ENCODE measurements at places on chromosomes 3 and 15.

DNA sequence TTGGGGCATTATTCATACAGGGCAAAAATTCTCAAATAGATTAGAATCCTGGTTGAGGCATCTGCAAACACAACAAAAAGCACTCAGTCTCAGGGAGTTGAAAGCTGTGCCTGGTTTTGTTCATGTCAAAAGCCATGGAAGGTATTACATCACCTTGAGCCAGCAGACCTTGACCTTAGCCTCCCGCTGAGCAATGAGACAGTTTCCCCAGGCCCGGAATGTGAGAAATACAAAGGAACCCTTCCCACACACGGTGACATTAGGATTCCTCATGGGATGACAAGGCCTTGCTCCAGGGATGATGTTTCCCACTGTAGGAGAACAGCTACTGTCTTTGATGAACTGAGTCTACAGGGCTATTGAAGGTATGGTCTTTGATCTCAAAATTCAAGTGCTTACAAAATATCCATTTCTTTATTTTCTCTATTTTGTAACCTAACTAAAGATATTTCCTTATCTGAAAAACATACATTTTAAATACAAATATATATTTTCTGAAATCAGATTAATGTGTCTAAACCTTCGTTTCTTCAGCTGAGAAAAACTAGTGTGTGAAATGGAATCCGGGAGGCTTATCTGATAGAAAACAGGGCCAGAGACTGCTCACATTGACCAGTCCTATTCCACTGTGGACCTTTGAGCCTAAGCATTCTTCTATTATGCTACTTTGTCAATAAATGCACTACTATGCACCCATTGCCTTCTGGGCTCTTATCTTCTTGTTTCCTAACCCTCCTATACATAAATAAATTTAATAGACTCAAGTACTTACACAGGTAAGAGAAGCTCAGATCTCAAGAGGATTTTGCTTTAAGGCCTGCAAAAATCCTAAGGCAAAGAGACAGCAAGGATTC is 298.2 kb downstream of the KBTBD8 start:
- no peak for DNase-seq

DNA sequence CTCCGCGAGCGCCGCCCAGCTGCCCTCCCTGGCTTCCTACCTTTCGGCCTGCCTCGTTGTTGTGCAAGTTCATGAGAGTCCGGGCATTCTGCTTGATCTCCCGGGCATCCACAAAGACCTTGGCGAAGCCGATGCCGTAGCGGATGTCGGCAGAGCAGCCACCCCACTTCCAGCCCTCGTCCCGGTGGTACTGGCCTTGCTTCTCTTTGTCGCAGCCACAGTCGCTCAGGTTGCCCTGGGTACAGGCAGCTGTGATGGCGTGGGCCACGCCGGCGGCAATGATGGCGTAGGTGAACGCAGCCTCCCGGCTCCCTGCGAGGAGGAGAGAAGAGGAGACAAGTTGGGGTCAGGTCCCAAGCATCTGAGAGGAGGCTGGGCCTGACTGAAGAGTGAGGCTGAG is 25.4 kb downstream of the WNT7A start:
- DNase-seq, result no peak

DNA sequence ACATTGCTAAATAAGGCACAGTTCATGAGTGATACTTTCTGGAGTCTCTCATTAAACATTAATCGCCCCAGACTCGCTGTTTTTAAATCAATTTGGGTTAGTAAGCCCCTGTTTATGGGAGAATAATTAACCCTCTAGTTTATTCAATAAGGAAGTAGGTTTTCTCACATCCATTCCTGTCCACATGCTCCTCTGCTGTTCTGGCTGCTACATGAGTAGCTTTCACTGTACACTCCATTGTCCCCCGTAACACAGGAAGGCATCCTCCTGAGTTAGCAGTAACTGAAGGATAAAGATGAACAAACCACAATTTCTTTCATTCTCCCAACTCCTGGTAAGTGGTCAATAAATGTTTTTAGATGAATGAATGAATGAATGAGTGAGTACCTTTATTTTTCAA is 378.5 kb downstream of the DIPK2A start:
- no peak for DNase-seq

DNA sequence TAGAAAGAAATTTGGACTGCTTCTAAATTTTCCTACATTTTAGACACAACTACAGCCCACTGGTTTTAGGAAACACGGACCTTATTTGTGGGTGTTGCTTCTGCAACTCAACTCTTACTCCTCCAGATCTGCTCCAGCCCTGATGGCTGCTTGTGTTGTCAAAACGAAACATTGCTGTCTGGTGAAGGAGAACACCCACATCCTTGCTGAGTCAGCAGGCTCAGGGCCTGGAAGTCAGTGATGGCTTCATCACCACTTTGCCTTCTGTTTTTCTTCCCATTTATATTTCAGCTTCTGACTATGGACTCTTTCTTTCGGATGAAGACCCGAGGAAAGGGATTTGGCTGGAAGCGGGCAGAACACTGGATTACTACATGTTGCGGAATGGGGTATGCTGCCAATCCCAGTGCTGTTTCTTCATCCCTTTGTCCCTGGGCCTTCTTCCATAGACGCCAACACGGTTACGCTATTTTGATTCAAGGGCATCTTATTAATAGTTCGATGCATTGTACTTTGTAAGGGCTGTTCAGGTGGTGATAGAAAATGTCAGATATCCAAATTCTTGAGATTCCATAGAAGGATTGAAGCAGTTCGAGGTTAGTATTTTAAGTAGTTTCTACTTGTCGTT is 392.6 kb upstream of the TPM1 start:
- no peak for DNase-seq

DNA sequence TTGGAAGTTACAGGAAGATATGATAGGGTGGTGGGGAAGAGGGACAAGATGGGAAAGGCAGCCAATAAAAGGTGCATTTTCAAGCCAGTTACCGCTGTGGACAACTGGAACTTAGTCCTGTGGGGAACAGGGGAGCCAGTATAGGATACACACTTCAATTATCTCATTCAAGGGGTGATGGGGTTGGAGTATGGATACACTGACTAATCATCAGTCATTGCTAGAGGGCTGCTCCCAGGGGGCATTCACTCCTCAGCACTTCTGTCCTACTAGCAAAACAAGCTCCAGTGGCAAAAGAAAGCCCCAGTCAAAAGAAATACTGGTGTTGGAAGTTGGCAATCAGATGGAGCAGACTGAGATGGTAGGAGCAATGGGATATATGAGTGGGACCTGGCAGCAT is 183.4 kb upstream of the GADL1 start:
- DNase-seq, result no peak

GRCh38 chr3:50436114-50436674 is 67.2 kb downstream of the CACNA2D2 start:
- DNase-seq, result no peak

DNA sequence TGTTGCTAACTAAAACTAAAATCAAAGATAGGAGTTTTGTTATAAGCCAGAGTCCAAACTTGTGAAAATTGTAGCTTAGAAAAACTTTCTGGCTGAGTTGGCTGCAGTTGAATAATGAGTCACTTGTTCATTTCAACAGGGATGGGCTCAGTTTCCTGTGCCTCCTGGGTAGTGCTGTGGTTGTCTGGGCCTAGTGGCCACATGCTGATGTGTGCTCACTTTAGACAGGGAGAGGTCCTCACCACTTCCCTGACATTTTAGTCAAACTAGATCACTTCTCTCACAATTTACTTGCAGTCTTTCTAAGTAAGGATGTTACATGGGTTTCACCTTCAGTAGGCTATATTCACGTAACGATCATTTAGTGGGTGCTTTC is 6.3 kb upstream of the UBE2Q2 start:
- no peak for DNase-seq

- DNase-seq, result no peak
These were observed 58.1 kb upstream of the MCF2L2 start for GRCh38 chr3:183486472-183486871.

DNA sequence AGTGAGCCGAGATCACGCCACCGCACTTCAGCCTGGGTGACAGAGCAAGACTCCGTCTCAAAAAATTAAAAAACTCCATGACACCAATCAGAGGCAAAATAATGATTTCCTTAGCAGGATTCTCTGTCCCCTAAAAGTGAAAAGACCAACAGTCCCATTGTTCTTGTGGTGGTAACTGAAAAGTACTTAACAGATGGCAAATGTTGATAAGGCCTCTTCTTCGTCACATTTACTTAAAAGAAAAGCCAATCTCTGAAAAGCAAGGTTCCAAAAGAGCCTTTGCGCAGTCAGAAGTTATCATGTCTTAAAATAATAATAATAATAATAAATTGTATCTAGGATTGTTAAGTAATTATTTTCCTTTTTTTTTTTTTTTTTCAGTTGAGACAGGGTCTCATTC is 56.0 kb upstream of the TASOR start:
- DNase-seq, result no peak

- DNase-seq, result no peak
These were observed 375.1 kb upstream of the RBMS3 start for GRCh38 chr3:28905798-28906197.

GRCh38 chr3:35437381-35437780 is 201.9 kb upstream of the ARPP21 start:
- no peak for DNase-seq

- DNase-seq, result peak; percentile 22
These were observed 16.3 kb upstream of the NOX5 start for GRCh38 chr15:68997930-68998777.

- DNase-seq, result no peak
These were observed 250.5 kb downstream of the UACA start for GRCh38 chr15:70512772-70513362.

GRCh38 chr3:53707222-53707621 is 139.0 kb downstream of the CHDH start:
- no peak for DNase-seq

DNA sequence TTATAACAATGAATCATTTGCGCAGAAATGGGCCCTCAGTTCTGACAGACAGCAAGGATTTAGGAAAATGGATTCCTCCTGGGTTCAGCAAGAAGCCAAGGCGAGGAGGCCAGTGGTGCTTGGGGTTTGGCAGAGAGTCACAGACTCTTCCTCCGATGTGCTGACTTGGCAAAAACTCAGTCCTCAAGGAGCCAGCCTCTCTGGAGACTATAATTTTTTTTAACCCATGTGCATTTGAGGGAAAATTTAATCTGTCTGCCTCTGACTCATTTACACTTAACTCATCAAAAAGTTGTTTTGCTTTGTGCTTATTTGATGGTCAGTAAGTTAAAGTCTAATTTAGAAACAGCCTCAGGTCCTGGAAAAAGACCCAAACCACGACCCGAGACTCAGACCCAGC is 34.2 kb upstream of the SLC24A5 start:
- DNase-seq, result no peak

DNA sequence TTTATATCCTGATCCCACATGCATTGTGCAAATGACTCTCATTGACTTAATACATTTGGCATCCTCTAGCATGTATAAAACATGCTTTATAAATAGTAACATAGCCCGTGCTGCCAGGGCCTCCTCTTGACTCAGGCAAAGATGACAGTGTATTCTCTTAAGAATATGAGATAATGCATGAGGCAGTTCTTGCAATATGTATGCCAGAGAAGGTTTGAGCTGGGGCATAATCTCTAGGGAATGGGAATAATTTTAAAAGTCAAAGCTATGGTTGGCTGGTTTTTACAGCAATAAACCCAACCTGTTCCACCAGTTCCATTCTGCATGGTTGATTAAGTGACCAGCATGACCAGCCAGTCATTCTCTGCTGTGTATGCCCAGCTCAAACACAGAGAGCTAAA is 179.0 kb upstream of the PFN2 start:
- DNase-seq, result no peak

DNA sequence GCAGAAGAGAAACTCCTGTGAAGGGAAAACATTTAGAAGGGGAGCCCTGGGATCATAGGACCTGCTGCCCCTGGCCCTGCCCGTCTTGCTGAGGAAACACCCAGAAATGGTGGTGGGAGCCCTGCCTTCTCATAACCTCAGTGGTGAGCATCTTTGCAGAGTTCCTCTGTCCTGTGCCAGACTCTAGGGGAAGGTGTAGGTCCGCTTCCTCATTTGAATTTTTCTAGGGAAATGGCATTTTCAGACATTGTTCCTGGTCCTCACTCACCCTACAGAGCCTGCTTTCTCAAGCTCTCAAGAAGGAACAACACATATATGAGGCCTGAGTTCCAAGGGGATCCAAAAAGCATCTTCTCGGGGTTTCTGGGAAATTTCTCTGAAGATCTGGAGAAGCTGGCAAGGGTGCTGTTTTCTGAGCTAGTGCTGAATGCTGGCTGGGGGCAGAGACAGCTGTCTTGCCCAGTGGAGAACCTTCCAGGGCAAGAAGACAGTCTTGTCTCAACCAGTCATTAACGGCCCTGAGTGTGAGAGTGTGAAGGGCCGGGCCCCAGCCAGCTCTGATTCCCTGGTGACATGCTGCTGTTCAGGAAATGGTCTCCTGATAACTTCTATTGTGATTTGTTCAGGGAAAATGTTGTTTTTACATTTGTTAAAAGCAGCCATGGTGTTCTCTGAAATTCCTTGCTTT is 283.1 kb upstream of the LRRFIP2 start:
- no peak for DNase-seq

DNA sequence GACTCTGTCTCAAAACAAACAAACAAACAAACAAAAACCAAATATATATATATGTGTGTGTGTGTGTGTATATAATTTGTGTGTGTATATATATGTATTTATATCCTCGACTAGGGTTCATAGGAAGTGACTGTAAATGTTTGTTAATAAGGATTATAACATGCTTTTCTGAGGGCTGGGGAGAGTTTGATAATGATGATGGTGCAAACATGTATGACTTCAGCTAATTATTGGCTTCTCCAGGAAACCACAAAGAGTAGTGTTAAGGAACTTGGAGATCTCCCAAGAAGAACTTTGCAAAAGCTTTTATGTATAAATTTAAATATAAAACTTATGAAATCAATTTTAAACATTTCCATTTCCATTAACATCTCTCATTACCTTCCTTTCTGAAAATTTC is 3.9 kb upstream of the OPA1 start:
- no peak for DNase-seq

Measured in coronary artery (tissue), 2 donors.